ENCODE measurements at places on chromosomes 11 and 22. TPM values are rescaled to one million over a fixed set of nuclear protein-coding genes. Genes with fewer than 3 reads are reported as not detected.

GRCh38 chr11:26909515-26909914, 84.4 kb upstream of the FIBIN start:
- no peak overlapping the region for H3K4me3 ChIP-seq
- no peaks in the 10 kb centered on the region for H3K27me3 ChIP-seq
- H3K36me3 ChIP-seq, result no peaks in the 10 kb centered on the region

GRCh38 chr11:126408901-126409619, 53.6 kb downstream of the ST3GAL4 start:
- H3K36me3 ChIP-seq, result peaks cover 44% of the 10 kb centered on the region
- no peak overlapping the region for H3K4me3 ChIP-seq
- no peaks in the 10 kb centered on the region for H3K27me3 ChIP-seq
- DNase-seq, result no peak
- H3K27ac ChIP-seq, result peak overlapping the region; percentile 10

DNA sequence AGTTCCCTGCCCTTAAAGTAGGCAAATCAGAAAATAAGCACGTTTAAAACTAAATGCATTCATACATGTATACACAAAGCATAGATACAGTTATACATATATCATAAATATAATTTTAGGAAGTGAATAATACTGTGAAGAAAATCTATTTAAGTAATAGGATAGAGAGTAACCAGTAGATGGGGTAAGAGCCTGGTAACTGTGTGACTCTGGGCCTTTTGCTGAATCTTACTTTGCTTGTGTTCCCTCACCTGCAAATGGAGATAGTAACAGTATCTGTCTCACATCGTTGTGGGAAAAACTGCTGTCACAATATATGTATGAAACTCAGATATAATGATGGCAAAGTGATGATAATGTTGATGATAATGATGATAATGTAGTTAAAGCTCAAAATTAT, 29.9 kb downstream of the MS4A2 start:
- H3K27me3 ChIP-seq, result no peaks in the 10 kb centered on the region
- no peak overlapping the region for H3K4me3 ChIP-seq
- no peaks in the 10 kb centered on the region for H3K36me3 ChIP-seq
- no peak for DNase-seq
- H3K4me1 ChIP-seq, result no peaks in the 10 kb centered on the region
- H3K27ac ChIP-seq, result no peak overlapping the region

GRCh38 chr22:25930788-25931310, 188.9 kb downstream of the MYO18B start:
- no peaks in the 10 kb centered on the region for H3K36me3 ChIP-seq
- H3K4me1 ChIP-seq, result no peaks in the 10 kb centered on the region
- H3K27ac ChIP-seq, result no peak overlapping the region
- DNase-seq, result no peak

DNA sequence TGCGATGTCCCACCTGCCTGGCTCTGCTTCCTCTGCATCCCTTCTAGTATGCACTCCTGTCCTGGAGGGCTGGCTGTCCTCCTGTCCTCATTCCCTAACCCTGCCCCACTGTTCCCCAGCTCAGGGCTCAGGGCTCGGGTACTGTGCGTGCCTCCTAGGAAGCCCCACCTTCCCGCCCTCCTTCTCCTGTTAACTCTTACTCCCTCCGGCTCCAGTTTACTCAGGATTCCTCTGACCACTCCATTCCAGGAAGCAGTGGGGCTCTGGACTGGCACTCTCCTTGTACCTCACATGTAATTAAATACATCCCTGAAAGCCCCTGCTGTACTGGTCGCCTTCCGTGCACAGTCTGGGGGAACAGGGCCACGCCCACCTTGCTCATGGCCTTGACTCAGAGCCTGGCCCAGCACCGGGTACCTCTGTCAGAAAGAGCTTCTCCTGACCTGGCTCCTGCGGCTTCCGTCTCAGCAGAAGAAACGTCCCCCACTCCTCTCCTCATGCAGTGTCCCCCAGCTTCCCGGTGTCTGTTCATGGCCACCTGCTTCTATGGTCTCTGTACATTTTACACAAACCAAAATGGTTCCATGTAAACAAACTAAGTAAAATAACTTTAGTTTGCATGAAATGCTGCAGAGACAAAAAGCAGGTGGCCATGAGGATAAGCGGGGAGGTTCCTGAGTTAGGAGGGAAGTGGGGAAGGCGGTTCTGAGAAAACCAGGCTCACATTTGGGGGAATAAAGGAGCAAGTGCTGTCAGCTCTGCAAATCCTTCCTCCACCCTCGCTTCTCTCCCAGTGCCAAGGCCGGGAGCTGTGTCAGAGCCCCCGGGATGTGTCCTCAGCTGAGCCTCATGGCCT, 445.9 kb downstream of the BRD1 start:
- no peaks in the 10 kb centered on the region for H3K27me3 ChIP-seq
- DNase-seq, result no peak
- no peaks in the 10 kb centered on the region for H3K4me1 ChIP-seq
- no peak overlapping the region for H3K27ac ChIP-seq

- peaks cover 83% of the 10 kb centered on the region for H3K4me1 ChIP-seq
- no peaks in the 10 kb centered on the region for H3K27me3 ChIP-seq
- no peak overlapping the region for H3K4me3 ChIP-seq
- H3K27ac ChIP-seq, result no peak overlapping the region
- H3K36me3 ChIP-seq, result no peaks in the 10 kb centered on the region
These were observed 30.8 kb downstream of the MRTFA start for GRCh38 chr22:40605761-40606160.

GRCh38 chr11:68008381-68009337, 1.5 kb upstream of the ALDH3B1 start:
- no peak overlapping the region for H3K4me3 ChIP-seq
- peak overlapping the region; percentile 75 for H3K27ac ChIP-seq
- no peaks in the 10 kb centered on the region for H3K27me3 ChIP-seq
- H3K36me3 ChIP-seq, result no peaks in the 10 kb centered on the region
- DNase-seq, result no peak
- peaks cover 25% of the 10 kb centered on the region for H3K4me1 ChIP-seq

DNA sequence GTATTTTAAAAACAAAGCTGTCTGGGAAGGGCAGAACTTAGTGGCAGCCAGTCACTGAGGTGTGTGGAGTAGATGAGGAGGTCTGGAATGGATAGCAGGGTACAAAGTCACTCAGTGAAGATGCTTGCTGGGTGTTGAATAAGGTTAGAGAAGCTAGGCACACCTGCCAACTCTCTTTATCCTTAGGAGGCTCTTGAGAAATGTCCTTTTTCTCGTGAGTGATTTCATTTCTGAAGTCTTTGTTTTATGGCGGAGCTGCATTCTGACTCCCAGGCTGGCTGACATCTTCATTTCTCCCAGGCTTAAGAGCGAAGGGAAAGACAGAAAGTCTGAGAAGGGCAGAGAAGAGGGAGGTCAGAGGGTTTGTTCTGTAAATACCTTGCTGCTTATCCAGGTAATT, 31.0 kb downstream of the CECR2 start:
- no peaks in the 10 kb centered on the region for H3K27me3 ChIP-seq
- H3K36me3 ChIP-seq, result no peaks in the 10 kb centered on the region
- no peak overlapping the region for H3K4me3 ChIP-seq
- DNase-seq, result no peak
- H3K27ac ChIP-seq, result no peak overlapping the region
- no peaks in the 10 kb centered on the region for H3K4me1 ChIP-seq

DNA sequence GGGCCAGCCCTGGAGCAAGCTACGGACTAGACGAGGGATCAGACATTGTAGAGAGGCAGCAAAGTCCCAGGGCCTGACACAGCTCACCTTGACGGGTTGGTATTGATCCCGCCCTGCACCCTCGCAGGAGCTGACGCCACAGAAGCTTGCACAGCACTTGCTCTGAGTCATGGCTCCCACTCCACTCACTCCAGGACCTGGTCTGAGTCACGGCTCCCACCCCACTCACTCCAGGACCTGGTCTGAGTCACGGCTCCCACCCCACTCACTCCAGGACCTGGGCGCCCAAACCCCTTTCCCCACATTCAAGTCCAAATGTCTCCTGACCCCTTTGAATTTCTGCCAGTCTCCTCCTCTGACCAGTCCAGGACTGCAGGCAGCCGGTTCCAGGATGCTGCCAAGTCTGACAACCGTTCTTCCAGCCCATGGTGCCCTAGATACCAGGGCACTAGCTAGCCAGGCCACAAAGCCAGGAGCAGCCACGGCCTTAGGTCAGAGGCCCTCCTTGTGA, 6.0 kb upstream of the PNPLA5 start:
- H3K4me3 ChIP-seq, result no peak overlapping the region
- no peaks in the 10 kb centered on the region for H3K27me3 ChIP-seq
- H3K4me1 ChIP-seq, result no peaks in the 10 kb centered on the region
- no peak overlapping the region for H3K27ac ChIP-seq

DNA sequence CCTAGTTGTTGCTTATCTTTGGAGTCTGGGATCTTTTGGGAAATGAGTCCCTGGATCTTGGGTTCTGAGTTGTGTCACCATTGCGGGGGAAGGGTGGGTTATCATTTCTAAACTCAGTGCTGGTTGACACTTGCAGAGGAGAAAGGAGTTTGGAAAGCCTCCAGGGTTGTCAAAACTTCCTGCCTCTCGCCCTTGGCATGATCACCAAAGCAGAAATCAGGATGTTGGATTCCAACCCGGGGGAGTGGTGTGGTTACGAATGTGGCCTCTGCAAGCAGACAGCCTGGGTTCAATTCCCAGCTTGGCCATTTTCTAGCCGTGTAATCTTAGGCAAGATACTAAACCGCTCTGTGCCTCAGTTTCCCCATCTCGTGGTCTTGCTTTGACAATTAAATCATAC, 24.3 kb downstream of the CD6 start:
- H3K27me3 ChIP-seq, result no peaks in the 10 kb centered on the region
- DNase-seq, result no peak
- H3K27ac ChIP-seq, result no peak overlapping the region
- no peaks in the 10 kb centered on the region for H3K36me3 ChIP-seq

- H3K27me3 ChIP-seq, result no peaks in the 10 kb centered on the region
- no peak overlapping the region for H3K4me3 ChIP-seq
- DNase-seq, result no peak
- no peaks in the 10 kb centered on the region for H3K36me3 ChIP-seq
- no peaks in the 10 kb centered on the region for H3K4me1 ChIP-seq
These were observed 184.2 kb upstream of the LUZP2 start for GRCh38 chr11:24312464-24313238.

- H3K27ac ChIP-seq, result no peak overlapping the region
- no peaks in the 10 kb centered on the region for H3K36me3 ChIP-seq
- no peaks in the 10 kb centered on the region for H3K4me1 ChIP-seq
- DNase-seq, result no peak
- no peaks in the 10 kb centered on the region for H3K27me3 ChIP-seq
- H3K4me3 ChIP-seq, result no peak overlapping the region
These were observed 533.6 kb upstream of the CADM1 start for GRCh38 chr11:116037861-116038260.

DNA sequence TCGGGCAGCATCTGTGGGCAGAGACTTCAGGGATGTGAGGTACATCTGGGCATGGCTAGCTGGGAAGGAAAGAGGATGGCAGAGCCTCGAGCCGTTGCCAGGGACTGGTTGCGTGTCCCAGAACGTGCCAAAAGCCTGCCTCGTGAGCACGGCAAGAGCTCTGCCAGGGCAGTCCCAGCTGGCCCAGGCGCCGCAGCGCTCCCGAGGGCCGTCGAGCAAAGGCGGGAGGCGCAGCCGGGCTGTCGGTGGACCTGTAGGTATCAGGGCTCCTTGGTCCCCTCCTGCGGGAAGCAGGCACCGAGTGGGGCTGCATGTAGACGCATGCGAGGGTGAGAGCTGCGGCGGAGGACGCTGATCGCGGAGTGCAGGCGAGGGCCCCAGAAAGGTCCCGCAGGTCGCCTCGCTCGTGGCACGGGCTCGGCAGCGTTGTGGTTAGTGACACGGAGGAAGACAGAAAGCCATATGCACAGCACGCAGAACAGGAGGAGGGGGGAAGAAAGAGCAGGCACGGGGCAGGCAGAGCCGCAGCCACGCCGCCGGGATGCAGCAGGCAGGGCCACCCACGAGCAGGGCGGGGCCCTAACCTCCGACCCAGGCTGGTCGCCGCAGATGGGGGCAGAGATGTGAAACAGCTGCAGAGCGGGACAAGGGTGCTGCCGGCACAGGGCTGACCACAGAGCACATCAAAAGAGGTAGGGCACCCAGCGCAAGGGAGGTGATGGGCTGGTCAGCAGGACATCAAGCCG, 18.0 kb downstream of the LSP1 start:
- peak overlapping the region; percentile 42 for H3K4me3 ChIP-seq
- DNase-seq, result no peak
- peaks cover 64% of the 10 kb centered on the region for H3K4me1 ChIP-seq

DNA sequence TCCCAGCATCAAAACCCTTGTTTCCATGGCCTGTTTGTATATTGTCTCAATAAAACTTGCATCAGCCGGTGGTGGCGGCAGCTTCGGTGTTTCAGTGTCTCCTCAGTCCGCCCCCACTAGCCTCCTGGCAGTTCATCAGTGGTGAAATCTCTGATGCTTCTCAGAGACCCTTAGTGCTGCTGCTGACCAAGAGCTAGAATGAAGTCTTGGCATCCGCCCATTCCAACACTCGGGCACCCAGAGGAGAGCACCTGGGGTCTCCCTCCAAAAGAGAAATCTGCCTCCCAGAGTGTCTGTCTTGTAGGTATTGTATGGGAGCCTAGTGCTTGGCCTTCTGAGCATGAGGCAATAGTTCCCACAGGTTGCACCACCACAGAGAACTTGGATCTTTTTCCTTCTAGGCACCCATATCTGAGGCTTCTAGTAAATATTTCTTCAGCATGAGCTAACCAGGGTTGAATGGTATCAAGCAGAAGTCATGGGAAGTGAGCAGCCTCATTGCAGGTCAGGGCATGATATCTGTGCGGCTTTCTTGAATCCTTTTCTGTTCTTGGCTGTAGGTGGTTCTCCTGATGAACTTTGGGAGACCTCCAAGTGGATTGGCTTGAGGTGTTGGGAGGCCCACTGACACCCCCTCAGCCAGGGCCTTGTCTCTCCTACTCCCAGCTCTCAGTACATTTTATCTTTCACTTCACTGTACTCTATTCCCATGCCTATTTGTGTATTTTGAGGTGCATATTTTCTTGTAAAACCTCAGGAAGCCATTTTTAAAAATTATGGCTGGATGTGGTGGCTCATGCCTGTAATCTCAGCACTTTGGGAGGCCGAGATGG, 13.2 kb upstream of the AIFM3 start:
- DNase-seq, result no peak
- no peak overlapping the region for H3K27ac ChIP-seq
- no peak overlapping the region for H3K4me3 ChIP-seq
- peaks cover 40% of the 10 kb centered on the region for H3K36me3 ChIP-seq
- H3K27me3 ChIP-seq, result no peaks in the 10 kb centered on the region

DNA sequence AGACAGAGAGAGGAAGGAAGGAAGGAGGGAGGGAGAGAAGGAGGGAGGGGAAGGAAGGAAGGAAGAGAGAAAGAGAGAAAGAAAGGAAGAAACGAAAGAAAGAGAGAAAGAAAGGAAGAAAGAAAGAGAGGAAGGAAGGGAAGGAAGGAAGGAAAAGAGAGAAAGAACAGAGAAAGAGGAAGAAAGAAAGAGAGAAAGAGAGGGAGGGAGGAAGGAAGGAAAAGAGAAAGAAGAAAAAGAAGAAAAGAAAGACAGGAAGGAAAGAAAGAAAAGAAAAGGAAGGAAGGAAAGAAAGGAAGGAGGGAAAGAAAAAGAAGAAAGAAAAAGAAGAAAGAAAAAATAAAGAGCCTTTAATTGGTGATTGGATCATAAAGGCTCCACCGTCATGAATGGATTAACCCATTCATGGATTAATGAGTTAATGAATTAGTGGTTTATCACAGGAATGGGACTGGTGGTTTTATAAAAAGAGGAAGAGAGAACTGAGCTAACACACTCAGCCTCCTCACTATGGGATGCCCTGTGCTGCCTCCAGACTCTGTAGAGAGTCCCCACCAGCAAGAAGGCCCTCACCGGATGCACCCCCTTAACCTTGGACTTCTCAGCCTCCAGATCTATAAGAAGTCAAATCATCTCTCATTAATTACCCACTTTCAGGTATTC, 9.0 kb upstream of the PLAAT2 start:
- H3K27me3 ChIP-seq, result no peaks in the 10 kb centered on the region
- no peak overlapping the region for H3K4me3 ChIP-seq
- H3K36me3 ChIP-seq, result no peaks in the 10 kb centered on the region
- peaks cover 37% of the 10 kb centered on the region for H3K4me1 ChIP-seq
- no peak for DNase-seq

The CARNS1 gene
- total RNA-seq, result 0.83 TPM

The MFNG gene
- 23.1 TPM for total RNA-seq

The ARHGEF17 gene
- total RNA-seq, result 104 TPM

The SFI1 gene
- total RNA-seq, result 21.1 TPM

The KRTAP5-9 gene
- total RNA-seq, result not detected

Data from esophagus muscularis mucosa (tissue), 4 donors.